ENCODE measurements at places on chromosomes 7 and 10.

GRCh38 chr7:84218681-84219080 lies 24.1 kb upstream of the SEMA3A start:
- no peak for DNase-seq

DNA sequence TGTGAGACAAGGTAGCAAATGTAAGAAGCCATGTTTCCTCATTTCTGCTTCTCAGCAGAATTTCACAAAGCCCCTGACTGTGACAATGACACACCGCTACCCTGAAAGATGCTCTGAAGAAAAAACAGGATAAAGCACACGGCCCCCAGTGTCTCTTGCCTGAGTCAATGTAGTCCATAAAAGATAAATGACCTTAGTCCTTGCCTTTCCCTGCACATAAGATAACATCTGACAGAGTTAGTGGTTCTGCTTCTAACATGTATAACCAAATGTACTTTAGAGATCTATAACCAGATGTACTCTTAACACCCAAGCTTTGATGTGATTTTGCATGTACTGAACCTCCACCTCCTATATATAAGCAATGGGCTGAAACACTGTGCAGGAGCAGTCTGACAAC lies 3.0 kb upstream of the SND1 start:
- no peak for DNase-seq

DNA sequence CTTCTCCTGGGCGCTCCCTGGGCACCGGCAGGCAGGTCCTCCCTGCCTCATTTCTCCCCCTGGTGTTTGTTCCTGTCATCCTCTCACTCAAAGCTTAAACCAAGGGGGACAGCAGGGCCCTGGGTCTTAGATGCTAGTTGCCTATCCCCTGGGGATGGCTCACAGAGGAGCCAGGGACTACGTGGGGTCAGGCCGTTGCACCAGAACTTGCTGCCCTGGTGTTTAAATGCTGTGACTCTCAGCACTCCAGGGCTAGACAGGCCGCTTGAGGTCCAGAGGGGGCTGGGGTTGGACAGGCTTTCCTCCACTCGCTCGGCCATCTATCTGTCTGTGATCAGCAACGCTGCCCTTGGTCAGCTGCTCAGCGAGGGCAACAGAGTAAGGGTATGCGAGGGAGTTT lies 340.3 kb downstream of the CXCL12 start:
- no peak for DNase-seq

GRCh38 chr10:25501912-25502311 lies 327.1 kb downstream of the GPR158 start:
- no peak for DNase-seq

GRCh38 chr10:70589762-70590654 lies 12.5 kb downstream of the PRF1 start:
- no peak for DNase-seq

DNA sequence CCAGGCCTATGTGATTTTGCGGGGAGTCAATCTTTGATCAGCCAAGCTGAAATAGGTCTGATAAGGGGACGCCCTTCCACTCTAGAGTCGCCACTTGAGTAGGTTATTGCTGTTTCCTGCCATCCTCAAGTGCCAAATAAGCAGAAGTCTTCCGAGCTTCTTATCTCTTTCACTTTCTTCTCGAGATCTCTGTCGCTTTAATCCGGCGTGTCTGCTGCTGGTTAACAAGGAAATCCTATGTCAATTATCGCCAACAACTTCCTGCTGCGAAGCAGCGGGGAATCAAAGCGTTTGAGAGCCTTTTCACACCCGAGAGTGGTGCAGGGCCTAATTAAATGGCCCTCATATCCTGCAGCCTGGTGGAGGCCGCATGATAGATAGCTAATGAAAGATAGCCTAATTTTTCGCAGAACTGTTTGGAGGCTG lies 215.9 kb downstream of the RAB11FIP2 start:
- DNase-seq: no peak

- no peak for DNase-seq
Measured at GRCh38 chr10:103055105-103055504, 137.0 kb downstream of the CNNM2 start.

Measured in activated CD8-positive, alpha-beta memory T cell treated with anti-CD3 and anti-CD28 coated beads, Interleukin-2, amount 50 U/mL, for 4 hours (primary cell).